AG09319 (cell line): ENCODE measurements at places on chromosomes 7 and 10.

DNA sequence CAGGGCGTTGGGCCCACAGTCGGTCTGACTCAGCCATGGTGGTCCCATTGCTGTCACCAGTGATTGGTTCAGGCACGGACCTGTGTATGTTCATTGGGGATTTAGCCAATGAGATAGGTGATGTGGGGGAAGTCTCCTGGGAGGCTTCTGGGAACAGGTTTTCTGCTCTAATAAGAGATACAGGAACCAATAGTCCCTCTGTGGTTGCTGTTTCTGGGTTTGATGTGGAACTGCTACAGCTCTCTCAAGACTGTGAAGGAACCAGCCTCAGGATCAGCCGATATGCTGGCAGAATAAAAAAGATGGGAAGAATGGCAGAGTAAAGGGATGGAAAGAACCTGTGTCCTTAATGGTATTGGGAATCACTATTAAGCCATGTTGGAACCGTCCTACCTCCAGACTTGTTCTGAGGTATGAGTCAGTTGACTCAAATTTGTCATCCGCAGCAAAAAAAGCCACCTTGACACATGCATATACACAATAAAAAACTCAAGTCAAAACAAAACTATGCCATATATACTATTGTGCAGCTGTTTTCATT, 70.6 kb downstream of the MCMBP start:
- DNase-seq, result no peak

DNA sequence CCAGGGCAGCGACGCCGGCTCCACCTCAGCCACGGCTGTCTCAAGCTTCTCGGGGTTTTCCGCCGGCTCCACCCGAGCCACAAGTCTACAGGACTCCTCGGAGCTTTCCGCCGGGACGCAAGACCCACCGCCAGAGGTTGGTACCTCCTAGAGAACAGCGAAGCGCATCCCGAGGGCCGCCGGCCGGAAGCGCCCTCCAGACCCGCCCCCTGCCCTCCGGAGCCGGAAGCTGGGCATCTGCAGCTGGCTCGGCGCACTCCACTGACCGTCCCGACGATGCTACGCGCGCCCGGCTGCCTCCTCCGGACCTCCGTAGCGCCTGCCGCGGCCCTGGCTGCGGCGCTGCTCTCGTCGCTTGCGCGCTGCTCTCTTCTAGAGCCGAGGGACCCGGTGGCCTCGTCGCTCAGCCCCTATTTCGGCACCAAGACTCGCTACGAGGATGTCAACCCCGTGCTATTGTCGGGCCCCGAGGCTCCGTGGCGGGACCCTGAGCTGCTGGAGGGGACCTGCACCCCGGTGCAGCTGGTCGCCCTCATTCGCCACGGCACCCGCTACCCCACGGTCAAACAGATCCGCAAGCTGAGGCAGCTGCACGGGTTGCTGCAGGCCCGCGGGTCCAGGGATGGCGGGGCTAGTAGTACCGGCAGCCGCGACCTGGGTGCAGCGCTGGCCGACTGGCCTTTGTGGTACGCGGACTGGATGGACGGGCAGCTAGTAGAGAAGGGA, at the start of gene MINPP1:
Gene MINPP1, plus strand, starts transcription at position 254 of the 726 bp plus-strand sequence. Its CDS starts 23 bp downstream, at position 277.
- DNase-seq, result peak; percentile 41

DNA sequence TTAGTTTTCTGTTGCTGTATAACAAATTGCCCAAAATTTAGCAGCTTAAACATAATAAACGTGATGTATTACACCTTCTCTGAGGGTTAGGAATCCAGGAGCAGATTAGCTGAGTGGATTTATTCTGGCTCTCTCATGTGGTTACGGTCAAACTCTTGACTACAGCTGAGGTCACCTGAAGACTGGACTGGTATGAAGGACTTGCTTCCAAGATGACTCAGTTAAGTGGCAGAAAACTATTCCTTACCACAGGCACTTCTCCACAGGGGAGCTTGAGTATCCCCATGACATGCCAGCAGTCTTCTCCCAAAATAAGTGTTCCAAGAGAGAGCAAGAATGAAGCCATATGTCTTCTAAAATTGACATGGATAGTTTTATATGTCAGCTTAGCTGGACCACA, 957.2 kb upstream of the GHITM start:
- no peak for DNase-seq

GRCh38 chr10:34792881-34793280, 22.2 kb downstream of the PARD3 start:
- no peak for DNase-seq

DNA sequence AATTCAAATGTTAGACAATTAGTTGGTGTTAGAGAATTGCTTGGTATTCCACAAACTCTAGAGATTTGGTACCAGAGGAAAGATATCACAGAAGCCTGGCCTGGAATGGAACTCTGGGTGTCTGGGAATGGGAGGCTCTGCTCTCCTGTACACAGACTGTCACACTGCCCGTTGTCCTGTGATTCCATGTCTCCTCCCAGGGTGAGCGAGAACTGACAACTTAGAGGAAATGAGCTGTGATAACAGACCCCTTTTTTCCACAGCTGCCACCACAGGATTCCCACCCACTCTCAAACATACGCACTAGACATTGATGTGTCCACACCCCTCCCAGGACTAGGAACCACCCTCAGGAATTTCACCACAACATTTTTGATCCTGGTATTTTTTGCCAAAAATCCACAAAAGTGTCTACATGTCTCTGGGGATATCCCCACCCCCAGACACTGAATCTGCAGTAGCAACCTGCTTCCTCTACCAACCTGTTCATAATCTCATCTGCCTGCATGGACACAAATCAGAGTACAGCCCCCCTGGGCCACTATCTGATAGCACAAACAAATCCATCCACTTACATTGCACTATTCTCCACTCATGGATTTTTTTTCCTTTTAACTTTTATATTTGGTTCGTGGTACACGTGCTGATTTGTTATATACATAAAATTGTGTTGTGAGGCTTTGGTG, 4.7 kb downstream of the ZNF273 start:
- DNase-seq, result no peak

- DNase-seq, result no peak
Measured at GRCh38 chr10:69486922-69487730, 35.9 kb downstream of the TSPAN15 start.

- DNase-seq, result no peak
Measured at GRCh38 chr7:157613575-157614322, 276.9 kb downstream of the DNAJB6 start.

- no peak for DNase-seq
Measured at GRCh38 chr7:154872811-154873499, 130.0 kb downstream of the PAXIP1 start.

GRCh38 chr7:51075681-51076580, 240.7 kb downstream of the COBL start:
- DNase-seq, result no peak
